ENCODE measurements at places on chromosomes 7 and 10.

DNA sequence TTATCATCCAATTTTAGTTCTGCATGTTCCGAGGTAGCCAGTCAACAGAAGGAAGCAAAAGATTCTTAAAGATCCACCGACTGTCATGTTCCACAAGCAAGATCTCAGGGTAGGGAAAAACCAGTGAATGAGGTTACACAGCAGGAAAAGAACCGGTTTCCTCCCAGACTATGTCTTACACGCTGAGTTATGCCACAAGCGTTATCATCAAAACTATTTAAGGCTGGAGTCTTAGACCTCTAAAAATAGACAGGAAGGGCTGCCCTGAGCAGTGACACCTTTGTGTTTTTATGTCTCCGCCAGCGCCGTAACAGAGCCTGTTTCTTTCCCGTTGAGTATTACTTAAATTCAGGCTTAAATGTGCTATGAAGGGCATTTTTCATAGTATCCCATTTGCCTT is 48.3 kb downstream of the PROSER2 start:
- DNase-seq = no peak

DNA sequence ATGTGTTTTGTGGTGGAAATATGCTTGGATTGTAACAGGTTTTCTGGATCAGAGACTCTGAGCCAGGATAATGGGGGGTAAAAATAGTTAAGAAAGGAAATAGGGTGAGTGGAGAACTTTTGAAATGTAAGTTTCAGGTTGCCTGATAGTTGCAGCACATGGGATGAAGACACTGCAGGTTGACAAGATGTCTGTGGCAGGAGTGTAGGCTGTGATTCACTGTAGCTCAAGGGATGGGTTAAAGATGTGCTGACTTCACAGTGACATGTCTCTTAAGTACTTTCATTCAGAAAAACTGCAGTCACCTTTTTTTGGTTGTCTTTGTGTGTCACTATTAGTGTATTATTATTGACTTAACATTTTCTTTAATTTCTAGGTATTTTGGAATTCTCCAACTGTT is 63.5 kb upstream of the SLC39A12 start:
- DNase-seq = no peak

- no peak for DNase-seq
These were observed 3.9 kb upstream of the PWWP2B start for GRCh38 chr10:132392811-132393694.

DNA sequence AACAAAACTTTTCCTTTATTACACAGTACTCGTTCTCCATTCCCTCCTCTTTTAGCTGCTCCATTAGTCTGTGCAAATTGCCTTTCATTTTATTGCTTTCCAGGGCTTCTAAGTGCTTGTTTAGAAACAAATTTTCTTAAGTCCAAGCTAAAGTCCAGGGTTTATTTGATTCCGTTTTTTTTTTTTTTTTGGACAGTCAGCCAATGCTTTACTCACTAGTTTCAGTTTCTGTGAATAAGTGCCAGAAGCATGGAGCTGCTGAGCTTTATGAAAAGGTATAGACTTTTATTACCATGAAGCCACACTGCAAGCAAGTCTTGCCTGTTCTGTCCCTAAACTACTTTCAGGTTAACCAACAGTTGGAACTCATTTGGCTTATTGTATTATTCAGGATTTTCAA is 455.0 kb downstream of the GFRA1 start:
- DNase-seq = no peak

GRCh38 chr7:760006-760405 is 32.9 kb upstream of the PRKAR1B start:
- no peak for DNase-seq

DNA sequence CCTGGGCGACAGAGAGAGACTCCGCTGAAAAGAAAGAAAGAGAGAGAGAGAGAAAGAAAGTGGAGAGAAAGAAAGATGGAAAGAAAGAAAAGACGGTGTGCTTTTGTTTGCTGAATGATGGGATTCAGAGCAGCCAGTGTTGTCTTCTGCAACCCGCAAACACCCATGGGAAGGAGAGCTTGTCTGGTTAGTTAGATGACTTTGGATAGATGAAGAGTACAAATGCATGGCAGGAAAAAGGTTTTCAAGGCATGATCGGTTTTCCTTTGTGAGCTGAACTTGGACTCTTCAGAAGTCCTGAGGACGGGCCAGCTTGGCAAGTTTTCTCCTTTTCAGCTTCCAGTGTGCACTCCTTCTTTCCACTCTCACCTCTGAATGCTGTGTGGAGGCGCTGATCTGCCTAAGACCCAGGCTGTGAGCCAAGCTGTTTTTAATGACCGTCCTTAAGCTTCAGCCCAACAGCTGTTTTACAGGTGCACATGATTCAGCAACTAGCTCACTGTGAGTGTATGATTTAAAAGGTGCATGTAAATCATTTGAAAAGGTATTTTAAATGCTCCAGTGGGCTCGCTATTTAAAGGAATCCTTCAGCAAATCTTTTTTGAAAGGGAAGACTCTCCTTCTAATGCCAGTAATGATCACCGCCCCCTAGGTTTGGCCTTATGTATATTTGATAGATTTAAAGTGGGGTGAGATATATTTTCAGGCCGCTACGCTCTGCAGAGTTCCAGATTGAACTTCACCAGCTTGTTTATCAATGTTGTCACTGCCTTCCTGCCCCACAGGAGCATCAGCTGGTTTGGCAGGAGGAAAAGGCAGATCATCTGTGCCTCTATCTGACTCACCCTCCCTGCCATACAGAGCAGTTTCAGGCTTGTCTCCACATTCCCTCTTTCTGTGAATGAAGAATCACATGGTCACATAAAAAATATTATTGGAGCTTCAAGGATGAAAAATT is 115.0 kb downstream of the PLXDC2 start:
- DNase-seq = no peak

DNA sequence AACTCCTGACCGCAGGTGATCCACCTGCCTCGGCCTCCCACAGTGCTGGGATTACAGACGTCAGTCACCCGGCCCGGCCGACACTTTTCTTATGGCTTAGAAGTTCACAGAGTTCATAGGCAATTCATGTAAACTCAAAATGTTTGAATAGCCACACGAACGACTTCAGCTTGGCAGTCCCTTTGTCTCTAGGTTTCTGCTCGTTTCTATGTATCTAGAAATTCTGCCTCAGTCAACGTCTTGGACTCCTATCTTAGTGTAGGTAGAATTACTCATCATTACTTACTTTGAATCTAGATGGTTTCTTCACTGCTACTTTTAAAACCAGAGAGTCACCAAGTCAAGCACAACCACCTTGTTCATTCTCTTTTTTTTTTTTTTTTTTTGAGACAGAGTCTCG is 23.7 kb downstream of the ARL4A start:
- DNase-seq = no peak

DNA sequence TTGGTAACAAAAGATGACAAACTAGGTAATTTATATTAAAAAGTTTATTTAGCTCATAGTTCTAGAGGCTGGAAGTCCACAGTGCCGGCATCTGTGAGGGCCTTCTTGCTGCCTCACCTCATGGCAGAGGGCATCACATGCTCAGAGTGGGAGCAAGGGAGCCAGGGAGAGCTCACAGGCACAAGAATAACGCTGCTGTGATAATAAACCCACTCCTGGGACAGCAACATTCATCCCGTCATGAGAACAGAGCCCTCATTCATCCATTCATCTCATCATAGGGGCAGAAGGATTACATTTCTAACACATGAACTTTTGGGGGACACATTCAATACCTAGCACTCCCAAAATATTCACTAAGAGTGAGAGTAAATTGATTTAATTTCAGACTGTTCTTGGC is 170.6 kb upstream of the AKR1E2 start:
- DNase-seq = no peak

DNA sequence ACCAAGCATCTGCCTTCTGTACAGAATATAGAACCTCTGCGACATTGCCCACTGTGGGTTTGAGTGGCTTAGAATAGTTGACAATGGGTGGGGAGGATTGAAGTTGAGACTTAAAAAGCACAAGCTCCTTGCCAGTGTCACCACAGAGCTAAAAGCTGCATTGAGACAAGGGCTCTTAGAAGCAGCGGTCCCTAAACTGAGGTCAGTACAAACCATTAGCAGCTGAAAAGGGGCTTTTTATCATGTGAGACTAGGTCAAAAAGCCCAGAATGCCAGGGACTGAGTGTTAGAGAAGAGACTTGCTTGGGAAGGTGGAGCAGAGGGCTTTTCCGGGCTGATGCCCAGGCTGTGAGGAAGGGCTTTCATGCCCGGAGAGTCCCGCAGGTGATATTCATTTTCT is 91.3 kb downstream of the POU6F2 start:
- DNase-seq = no peak

DNA sequence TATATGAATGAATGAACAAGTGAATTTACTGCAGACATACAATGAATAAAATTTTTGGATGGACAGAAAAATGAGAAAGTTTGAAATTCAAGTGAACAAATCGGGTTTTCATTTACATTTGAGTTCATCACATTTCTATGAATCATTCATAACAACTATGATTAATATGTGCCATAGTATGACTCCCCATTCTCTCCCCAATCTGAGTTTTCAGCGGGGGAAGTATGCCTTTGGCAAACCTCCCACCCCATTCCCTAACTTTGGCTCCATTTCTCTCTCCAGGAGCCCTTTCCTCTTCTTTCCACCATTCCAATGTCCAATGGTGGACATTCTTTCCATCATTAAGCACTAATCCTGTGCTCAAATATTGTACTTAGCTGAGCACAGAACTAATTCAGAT is 96.8 kb upstream of the LSM8 start:
- no peak for DNase-seq

- DNase-seq = no peak
These were observed 26.7 kb upstream of the MKI67 start for GRCh38 chr10:128152741-128153580.

- no peak for DNase-seq
These were observed 82.7 kb downstream of the PAX2 start for GRCh38 chr10:100827819-100828737.
